Stimulated activated CD4-positive, alpha-beta T cell treated with anti-CD3 and anti-CD28 coated beads, Interleukin-1b, Interleukin-23, amount 100 ng/mL, for 4 hours (primary cell): ENCODE measurements at places on chromosomes 5 and 9.

- no peak for DNase-seq
These were observed 1941.6 kb upstream of the C9orf72 start for GRCh38 chr9:29514862-29515261.

DNA sequence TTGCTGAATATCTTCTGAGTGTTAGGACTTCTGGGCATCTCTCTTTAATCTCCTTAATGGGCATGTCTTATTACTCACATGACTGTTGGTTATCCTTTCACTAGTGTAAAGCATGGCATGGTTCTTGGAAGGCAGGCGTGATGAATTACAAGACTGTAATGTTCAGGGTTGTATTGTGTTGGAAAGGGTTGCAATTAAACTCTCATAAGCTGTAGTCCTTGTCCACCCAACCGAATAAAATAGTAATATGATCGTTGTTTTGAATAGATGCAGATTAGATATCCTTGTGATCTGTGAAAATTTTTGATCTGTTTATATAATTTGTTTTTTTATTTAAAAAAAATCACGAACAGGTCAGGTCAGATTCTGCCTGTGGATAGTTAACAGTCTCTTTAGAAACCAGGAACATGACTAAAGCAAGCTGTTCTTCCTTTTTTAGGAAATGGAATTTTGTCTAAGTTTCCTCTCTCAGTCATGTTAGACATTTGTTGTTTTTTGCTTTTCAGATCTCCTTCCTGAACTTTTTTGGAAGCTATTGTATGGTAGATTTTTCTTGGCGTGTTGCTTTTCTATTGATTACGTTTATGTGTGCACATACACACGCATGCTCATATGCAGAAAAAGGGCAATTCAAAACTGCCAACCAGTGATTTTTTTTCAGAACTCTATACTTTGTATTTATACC, 121.8 kb downstream of the ARHGEF28 start:
- DNase-seq: no peak

- DNase-seq: no peak
These were observed 137.2 kb downstream of the SREK1 start for GRCh38 chr5:66281294-66281693.

- no peak for DNase-seq
These were observed 407.1 kb upstream of the EDIL3 start for GRCh38 chr5:84791730-84792129.

DNA sequence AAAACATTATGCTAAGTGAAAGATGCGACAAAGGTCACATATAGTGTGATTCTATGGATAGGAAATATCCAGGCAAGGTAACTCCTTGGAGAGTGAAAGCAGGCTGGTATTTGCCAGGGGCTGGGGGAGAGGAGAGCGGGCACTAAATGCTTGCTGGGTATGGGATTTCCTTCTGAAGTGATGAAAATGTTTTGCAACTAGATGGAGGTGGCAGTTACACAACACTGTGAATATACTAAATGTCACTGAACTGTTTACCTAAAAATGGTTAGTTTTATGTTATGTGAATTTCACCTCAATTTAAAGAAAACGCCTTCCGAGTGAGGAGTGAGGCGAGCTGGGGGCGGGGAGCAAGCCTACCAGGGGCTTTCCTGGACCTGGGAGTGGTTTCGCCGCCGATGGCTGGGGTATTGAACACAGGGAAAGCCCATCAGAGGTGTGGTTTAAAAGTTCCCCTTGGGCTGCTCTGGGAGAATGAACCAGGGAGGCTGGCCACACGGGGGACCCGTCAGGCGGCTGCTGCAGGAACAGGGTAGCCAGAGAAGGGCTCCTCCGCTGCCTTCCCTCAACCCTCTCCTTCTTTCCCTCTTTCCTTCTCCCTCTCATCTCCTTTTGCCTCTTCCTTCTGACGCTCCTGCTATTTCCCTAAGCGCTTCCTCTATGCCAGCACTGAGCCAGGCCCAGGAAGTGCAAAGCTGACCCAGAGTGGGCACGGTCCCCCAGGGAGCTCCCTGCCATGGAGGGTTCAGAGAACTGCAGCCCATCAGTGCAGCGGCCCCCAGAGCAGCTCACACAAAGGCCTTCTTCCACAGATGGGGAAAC, 4.9 kb downstream of the AKNA start:
- DNase-seq: peak; percentile 65

DNA sequence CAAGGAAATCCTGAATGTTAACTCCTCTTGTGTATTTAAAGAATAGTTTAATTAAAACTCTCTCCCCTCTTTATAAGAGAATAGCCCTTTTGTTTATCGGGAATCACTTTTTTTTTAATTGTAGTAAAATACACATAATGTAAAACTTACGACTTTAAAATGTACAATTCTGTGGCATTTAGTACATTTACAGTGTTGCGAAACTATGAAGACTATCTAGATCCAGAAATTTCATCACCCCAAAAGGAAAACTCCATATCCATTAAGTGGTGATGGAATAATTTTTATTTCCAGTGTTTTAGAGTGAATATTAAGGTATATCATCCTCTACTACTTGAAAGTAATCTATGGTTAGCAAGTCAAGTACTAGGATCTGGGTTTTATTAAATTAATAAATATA, 36.8 kb downstream of the KDM3B start:
- no peak for DNase-seq

DNA sequence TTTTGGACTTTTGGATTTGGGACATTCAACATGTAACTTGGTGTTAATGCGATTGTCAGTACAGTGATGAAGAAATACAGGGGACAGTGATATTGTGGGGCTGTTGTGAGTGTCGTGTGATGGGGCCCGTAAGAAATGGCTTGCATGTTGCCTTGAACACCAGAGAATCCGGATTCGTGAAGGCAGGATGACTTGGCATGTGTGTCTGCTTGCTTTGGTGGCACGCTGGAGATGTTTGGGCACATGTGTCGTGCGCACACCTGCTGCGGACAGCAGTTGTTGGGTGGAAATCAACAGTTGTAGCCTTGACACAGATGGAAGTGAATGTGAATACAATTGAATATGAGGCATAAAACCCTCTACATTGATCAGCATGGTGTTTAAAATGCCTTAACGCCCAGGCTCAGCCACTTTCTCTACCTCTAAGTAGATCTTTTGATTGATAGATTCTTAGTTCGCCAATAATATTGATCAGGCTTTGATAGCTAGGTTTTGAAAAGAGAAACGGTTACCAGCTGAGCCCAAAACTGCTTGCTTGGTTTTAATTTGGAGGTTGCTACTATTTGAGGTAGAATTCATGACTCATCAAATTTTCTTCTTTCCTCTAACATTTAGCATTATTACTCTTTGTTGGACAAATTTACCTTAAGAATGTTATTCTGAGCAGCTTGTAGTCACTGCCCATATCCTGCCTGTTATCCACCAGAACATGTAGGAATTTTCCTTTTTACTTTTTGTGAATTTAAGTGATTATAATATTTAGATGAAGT, 94.4 kb downstream of the TRIO start:
- no peak for DNase-seq

DNA sequence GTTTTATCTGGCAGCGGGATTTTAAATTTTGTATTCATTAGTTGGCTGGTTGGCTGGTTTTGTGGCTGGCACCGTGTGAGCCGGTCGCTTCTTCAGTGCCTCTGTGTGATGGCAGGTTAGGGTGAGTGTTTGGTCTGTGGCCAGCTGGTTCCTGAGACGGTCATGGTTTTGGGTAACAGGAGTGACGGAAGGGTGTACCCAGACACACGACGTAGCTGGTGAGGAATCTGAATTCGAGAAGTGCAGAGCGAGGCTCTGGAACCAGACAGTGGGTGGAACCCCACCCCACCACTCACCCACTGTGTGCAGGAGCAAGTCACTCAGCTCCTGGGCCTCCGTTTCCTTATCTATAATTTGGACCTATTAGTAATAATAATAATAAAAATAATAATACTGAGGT, 2.7 kb downstream of the BTNL9 start:
- DNase-seq: no peak

GRCh38 chr9:132283165-132283564, 71.6 kb downstream of the SETX start:
- DNase-seq: no peak

- DNase-seq: no peak
These were observed at the start of gene LIX1 for GRCh38 chr5:97142521-97143254. TSS of gene LIX1 (minus strand) at chr5:97142611. CDS start at chr5:97142576, 35 bp downstream.

GRCh38 chr9:106878081-106878837, 15.3 kb downstream of the ZNF462 start:
- no peak for DNase-seq

DNA sequence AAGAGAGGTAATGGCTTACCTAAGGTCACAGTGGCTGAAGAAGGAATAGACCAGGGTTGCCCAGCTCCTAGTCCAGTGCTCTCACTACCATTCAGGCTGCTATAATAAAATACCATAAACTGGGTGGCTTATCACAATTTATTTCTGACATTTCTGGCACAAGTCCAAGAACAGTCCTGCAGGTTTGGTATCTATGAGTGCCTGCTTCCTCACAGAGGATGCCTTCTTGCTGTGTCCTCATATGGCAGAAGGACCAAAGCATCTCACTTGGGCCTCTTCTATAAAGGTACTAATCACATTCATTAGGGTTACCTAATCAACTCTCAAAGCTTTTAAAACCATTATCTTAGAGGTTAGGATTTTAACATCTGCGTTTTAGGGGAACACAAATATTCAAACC, 17.2 kb downstream of the STARD4 start:
- DNase-seq: no peak

DNA sequence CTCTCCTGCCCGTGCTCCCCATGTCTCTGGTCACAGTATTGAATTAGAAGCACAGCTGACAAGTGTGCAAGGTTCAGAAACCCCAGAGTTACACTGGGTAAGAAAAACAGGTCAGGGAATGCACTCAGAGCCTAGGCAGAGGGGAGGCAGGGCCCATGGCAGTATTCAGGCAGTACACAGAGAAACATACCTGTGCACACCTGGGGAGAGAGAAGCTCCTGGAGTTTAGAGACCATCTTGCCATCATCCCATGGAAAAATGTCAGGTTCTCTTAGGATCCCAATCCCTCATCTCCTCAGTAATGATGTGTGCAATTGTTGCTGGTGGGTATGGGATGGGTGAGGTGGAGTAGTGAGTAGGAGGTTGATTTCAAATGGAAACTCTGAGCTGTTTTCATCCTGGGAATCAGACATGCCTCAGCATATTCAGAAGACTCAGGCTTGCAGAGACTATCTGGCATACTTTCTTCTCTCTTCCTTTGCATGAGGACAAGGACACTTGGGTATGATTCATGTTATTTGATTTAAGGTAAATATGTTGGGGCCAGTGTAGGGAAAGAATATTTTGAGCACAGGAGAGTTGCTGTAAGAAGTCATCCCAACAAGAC, 228.5 kb downstream of the ESM1 start:
- no peak for DNase-seq
